Hair follicular keratinocyte (primary cell): ENCODE measurements at places on chromosomes 16 and 17. TPM values are rescaled to one million over a fixed set of nuclear protein-coding genes. Genes with fewer than 3 reads are reported as not detected.

HBQ1 gene
- 0.78 and 2.2 TPM in 2 replicates for total RNA-seq

GPR142 gene
- not detected in 2 replicates for total RNA-seq

CCNF gene
- total RNA-seq: 10.7 and 35.5 TPM in 2 replicates

CMTM4 gene
- 13.7 and 13.9 TPM in 2 replicates for total RNA-seq

TBX21 gene
- total RNA-seq: not detected in 2 replicates

LRRC37A gene
- total RNA-seq: 0.65 and 1.1 TPM in 2 replicates

NUTF2 gene
- 313 and 331 TPM in 2 replicates for total RNA-seq

XYLT1 gene
- total RNA-seq: 3.2 and 6.0 TPM in 2 replicates

ARHGAP44 gene
- total RNA-seq: under 0.01 and 0.34 TPM in 2 replicates

TBC1D3B gene
- 0.31 TPM in 1 of 2 replicates, not detected in the other for total RNA-seq

TAC4 gene
- total RNA-seq: not detected in 2 replicates

FBXW10B gene
- 0.08 and 0.53 TPM in 2 replicates for total RNA-seq

CTRB1 gene
- total RNA-seq: not detected in 2 replicates

EVI2A gene
- 0.23 and 0.39 TPM in 2 replicates for total RNA-seq

PIGS gene
- total RNA-seq: 39.9 and 70.3 TPM in 2 replicates

ATF7IP2 gene
- 3.1 and 5.9 TPM in 2 replicates for total RNA-seq

RNU2-1 gene
- total RNA-seq: not detected in 2 replicates

SRRM2 gene
- total RNA-seq: 45.6 and 60.4 TPM in 2 replicates

TAT gene
- total RNA-seq: not detected in 2 replicates

TNFSF13 gene
- total RNA-seq: 0.80 and 5.9 TPM in 2 replicates

GUCY2D gene
- 0.04 and 0.16 TPM in 2 replicates for total RNA-seq

TRPV2 gene
- 2.0 TPM in 1 of 2 replicates, not detected in the other for total RNA-seq

SLC6A4 gene
- not detected in 2 replicates for total RNA-seq

HYDIN gene
- total RNA-seq: 0.08 and 0.19 TPM in 2 replicates

PRSS33 gene
- total RNA-seq: not detected in 2 replicates

TMEM97 gene
- 31.0 and 36.8 TPM in 2 replicates for total RNA-seq

ZNF75A gene
- 11.2 and 11.8 TPM in 2 replicates for total RNA-seq

LPO gene
- total RNA-seq: not detected in 2 replicates

KATNIP gene
- total RNA-seq: 7.2 and 8.3 TPM in 2 replicates

CES3 gene
- total RNA-seq: 0.78 and 0.99 TPM in 2 replicates

CA4 gene
- total RNA-seq: not detected in 2 replicates

CCL4L2 gene
- total RNA-seq: not detected in 2 replicates

TBC1D3I gene
- total RNA-seq: 0.08 TPM in 1 of 2 replicates, not detected in the other

ZSCAN10 gene
- total RNA-seq: not detected in 2 replicates
